ENCODE measurements at places on chromosomes 2 and 18. TPM values are rescaled to one million over a fixed set of nuclear protein-coding genes. Genes with fewer than 3 reads are reported as not detected.

KLHL30 gene
- 0.18 TPM for total RNA-seq

KCNG3 gene
- total RNA-seq, result 3.3 TPM

NEURL3 gene
- 0.58 TPM for total RNA-seq

GRCh38 chr18:63271148-63271547 is 48.4 kb downstream of the BCL2 start:
- no peak for DNase-seq

DNA sequence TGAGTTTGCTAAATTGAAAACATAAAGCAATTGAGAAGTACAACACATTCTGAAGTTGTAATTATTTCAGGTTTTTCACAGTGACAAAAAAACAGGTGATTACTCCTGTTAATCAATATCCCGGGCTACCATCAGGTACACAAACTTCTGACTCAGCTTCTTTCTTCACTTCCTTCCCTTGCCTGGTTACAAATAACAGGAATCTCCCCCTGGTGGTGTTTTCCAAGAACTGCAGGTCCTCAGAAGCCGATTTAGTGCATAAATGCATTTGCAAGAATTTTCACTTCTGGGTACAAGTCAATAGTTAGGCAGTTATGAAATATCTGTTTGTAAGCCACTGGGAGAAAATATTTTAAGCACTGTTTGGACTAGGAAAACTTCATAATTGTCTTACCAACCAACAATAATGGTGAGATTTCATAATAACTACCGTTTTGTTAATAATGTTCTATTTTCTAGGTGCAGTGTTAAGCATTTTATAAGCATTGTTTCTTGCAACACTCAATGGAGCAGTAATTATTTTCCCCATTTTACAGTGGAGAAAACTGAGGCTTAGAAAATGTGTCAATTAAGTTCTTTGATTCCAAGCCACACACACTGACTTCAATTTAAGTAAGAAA is 12.4 kb upstream of the GMCL1 start:
- peak; percentile 66 for DNase-seq

DNA sequence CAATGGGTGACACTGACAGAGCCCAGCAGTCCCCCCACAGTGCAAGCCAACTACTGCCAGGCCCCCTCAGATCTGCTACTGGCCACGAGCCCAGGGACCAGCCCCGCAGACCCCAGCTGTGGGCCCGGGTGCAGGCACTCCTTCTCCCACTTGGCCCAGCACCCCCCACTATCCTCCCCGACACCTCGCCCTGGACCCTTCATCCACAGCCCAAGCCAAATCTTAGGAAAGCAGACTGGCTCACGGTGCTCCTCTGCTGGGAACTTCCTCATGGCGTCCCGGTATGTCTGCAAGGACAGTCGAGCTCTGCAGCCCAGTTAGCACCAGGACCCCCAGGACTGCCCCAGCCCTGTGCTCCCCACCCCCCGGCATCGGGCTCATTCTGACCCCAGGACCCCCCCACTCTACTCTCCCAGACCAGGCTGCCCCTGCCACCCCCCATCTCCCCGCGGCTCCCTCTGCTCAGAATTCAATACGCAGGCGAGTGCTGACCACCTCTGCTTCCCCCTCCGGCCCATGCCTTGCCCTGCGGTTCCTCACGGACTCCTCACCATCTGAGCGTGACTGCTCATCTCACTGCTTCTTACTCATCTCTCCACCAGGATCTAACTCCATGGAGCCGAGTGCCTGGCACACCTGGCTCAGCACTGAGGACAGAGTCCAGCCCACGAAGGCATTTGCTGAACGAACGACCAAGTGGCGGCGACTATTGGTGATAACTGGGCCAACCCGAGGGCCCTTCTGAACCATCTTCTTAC is 85.7 kb downstream of the PXDN start:
- DNase-seq, result no peak

GRCh38 chr2:222108957-222109585 is 189.7 kb downstream of the PAX3 start:
- no peak for DNase-seq

Data from left colon (tissue), 2 donors.